ENCODE measurements at places on chromosomes 1 and 21.

GRCh38 chr21:20875742-20876141, 122.5 kb upstream of the NCAM2 start:
- no peak for DNase-seq

DNA sequence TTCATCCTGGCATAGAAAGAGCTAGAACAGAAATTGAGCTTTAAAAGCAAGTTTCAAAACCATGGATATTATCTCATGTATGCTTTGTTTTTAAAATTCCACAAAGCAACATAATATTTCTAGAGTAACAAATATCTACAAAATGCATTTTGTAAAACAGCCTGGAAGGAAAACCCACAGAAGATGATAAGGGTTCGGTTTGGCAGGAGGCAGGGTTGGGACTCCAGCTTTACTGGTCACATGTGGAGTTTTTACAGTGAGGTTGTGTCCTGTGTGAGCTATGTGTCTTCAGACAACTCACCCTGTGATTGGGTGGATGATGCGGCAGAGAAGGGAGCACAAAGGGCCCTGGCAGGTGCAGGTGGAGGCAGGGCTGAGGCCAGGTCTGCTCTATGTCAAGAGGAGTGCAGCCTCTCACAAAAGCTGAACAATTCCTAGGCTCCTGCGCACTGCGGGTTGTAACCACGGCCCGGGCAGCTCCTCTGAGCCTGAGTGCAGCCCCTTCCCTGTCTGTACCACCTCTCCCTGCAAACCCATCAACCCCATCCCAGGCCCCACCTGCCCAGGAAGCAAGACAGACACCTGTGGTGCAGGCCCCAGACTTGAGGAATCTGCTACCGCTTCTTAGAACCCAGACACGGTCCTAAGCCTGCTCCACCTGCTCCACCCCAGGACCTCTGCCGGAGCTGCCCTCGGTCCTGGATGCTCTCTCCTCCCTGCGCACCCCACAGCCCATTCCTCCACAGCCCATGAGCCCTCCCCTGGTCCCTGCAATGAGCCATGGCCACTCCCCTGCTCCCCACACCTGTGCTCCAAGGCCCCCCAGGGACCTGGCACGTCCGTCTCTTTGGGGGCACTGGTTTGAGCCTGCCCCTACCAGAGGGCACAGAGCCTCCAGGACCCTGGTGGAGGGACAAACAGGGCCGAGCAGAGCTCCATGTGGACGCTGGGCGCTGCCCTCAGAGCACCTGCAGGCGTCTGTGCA, 2.8 kb upstream of the COL18A1 start:
- no peak for DNase-seq

- DNase-seq: no peak
These were observed at the start of gene RSPO1 for GRCh38 chr1:37634244-37634991. TSS of gene RSPO1 (minus strand) at chr1:37634892. CDS start at chr1:37629661, 5,231 bp downstream.

GRCh38 chr1:24502065-24502708, 449 bp upstream of the RCAN3 start:
- no peak for DNase-seq
